IPS DF 6.9 (cell line): ENCODE measurements at places on chromosomes 3 and 15.

GRCh38 chr3:50651920-50652529 lies 22.7 kb upstream of the DOCK3 start:
- DNase-seq = no peak

- no peak for DNase-seq
These were observed 2.7 kb upstream of the KNSTRN start for GRCh38 chr15:40379853-40380252.

DNA sequence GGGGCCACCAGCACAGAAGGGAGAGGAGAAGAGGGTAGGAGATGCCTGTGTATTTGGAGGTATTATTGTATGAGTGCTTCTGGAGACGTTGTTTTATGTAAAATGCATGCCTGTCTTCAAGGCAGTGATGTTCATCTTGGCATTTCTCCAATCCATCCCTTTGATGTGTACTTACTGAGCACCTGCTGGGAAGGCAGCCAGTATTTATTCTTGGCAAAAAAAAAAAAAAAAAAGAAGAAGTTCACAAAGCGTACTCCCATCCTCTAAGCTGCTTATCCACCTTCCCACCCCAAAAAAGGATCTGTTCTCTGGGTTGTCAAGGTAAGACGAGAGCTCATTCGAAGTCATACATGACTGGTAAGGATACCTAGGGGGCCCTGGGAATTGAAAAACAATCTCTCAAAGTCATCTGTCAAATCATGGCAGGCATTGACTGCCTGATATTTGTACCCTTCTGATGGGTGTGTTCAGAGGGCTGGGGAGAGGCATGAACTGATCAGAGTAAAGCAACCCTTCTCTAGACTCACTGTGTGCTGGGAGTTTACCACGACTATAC lies 30.0 kb upstream of the SLC6A1 start:
- no peak for DNase-seq

DNA sequence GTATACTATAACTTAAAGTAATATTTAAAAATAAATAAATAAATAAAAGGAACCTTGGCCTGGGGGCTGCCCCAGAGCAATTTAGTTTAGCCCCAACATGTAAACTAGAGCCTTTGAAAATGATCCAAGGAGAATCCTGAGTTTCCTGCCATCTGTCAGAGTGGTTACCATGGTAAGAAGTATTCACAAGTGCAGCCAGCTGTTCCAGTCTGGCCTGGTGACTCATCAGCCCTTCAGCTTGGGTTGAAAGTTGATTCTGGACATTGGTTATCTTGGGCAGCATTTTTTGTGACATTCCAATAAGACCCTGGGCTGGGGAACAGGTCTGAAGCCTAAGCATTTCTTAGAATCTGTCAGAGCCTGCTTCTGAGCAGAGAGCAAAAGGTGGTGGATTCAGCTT lies 72.7 kb upstream of the LRTM1 start:
- no peak for DNase-seq

DNA sequence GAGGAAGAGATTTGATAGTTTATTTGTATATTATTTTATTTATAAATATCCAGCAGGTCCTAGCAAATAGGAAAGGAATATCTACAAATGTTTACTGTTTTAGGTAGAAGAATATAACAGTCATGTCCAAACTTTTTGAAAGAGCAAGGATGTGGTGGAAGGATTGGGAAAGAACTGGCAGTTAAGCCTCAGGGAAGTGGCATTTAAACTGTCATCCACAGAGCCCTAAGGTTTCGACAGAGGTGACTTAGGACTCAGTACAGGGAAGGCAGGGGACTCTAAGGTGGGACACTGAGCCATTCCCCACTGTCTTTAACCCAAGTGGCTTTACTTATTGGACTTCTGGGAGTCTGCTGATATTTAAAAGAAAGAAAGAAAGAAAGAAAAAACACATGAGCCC lies 11.8 kb upstream of the TMEM87A start:
- no peak for DNase-seq

DNA sequence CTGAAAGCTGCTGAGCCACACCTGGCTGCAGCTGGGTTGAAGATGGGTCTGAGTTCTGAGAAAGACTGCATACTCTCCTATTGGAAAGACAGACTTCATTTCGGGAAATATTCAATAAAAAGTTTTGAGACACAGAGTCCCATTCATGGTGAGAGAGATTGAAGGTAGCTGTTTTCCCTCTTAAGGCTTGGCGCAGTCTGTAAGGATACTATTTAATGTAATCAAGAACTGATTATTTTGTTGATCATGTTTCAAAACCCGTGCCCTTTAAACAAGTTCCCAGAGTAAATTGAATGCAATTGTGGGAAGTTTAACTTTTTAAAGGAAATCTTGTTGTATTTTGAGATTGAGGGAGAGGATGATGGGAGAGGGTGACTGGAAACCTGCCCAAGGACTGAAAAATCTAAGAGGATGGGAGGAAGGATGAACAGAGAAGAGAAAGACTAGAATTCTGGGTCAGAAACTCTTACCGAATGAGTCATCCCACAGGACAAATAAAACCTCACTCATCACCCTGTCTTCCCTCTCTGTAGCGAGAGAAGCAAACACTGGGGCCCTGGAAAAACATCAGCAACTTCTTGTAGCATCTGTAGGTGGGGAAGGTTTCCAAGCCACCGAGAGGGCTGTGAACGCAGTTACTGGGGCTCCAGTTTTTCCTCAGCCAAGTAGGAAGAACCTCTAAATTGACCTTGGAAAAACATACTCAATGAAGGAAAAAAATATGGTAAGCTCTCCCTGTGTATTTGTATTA lies 193.2 kb upstream of the TPRG1 start:
- no peak for DNase-seq

DNA sequence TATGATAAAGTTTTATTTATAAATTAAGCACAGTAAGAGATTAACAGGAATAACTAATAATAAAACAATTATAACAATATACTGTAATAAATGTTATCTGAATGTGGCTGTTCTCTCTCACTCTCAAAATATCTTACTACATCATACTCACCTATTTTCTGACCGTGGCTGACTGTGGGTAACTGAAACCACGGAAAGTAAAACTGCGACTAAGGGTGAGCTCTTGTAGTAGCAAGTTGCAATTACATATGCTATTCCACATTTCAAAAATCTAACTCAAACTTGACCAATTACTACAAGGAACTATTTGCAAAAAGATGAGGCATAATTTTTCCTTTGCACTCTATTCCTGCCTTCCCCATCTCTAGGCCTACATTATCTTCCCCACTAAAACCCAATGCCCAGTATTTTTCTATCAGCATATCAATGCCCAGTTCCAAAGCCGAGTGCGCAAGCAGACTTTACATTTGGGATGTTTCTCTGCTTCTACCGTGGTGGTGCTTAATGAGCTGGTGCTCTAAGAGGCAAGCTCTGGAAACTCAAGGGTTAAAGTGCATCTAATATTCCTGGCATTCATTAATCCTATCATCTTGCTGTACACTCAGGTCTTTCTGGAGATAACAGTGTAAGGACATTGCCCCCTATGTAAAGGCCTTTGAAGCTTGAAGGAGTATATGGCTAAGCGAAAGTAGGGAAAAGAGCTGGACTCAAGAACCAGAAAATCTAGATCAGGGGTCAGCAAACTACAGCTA lies 6.7 kb downstream of the PCYT1A start:
- no peak for DNase-seq

- DNase-seq = no peak
These were observed 45.5 kb downstream of the RASGRF1 start for GRCh38 chr15:79045041-79045440.

DNA sequence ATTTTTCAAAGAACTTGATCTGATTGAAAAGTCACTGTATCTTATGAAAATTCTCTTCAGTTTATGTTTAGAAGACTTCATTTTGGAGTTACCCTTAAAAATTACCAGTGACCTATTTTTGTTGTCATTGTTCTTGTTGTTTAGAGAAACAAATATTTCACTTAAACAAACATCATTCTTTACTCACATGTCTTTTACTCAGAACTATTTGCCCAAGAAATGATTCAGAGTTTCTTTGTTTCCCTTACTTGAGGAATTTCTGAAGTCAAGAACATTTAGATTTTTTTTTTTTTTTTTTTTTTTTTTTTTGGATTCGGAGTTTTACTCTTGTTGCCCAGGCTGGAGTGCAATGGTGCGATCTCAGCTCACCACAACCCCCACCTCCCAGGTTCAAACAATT lies 259.6 kb upstream of the UBE2E1 start:
- no peak for DNase-seq

- no peak for DNase-seq
These were observed 33.1 kb downstream of the RASGRP1 start for GRCh38 chr15:38531509-38531908.

DNA sequence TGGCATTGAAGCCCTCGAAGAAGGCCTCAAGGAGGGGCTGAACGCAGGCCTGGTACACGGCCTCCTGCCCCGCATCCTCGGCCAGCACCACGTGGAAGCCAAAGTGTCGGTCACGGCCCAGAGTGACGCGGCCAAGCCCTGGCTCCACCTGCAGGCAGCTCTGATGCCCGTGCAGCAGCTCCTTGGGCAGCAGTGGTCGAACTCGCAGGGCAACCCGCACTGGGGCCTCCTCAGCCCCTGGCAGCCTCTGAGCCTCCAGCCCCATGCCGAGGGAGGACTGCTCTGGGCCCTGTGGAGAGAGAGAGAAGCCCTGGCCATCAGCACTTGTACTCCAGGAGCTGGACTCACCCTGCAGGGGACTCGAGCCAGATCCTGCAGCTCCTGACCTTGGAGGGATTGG lies 2.6 kb downstream of the KIF7 start:
- DNase-seq = no peak

- no peak for DNase-seq
These were observed 12.6 kb upstream of the LRRC34 start for GRCh38 chr3:169825316-169825715.
